ENCODE measurements at places on chromosomes 16 and 17.

DNA sequence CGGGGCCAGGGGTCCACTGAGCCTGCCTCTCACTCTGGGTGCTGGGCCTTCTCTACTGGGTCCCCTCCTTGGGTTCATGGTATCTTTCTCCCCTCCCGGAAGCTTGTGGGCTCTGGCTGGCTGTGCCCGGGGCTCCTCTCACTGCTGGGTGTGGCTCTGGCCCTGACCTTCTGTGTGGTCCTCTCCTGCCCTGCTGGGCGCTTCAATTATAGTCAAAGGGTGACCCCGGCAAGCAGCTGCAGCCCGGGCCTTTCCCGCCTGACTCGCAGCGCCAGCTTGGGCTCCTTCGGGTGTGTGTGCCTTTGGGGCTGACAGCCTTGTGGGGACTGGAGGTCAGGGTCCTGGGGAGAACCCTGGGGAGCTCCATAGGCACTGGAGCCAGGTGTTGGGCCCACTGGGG, 54.2 kb upstream of the PVALEF start:
- DNase-seq = no peak

DNA sequence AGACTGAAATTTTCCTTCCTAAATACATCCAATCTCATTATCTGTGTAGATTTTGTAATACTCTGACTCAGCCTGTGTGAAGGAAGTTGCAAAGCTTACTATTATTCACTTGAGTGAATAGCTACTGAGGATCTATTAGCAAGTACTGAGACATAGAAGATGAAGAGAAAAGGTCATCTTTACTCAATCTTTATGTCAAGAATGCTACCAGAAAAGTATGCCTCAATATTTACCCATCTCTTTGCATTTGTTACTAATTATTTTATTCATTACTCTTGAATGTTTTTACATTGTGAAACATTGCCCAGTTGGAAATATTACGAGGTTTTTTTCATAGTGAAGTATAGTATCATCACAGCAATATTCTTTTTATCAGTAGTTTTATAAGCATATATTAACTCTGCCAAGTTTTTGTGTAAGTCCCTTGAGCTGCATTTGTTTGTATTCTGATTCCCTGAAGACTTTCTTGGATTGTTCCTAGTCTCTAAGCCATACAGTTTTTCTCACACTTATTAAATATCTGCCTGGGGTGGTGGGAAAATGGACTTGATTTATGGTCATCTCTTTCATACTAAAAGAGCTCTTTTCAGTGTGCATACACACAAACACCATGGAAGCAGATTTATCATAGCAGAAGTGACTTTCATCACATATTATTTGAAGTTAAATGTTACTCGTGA, 110.4 kb downstream of the MRTFB start:
- DNase-seq = peak; percentile 57

DNA sequence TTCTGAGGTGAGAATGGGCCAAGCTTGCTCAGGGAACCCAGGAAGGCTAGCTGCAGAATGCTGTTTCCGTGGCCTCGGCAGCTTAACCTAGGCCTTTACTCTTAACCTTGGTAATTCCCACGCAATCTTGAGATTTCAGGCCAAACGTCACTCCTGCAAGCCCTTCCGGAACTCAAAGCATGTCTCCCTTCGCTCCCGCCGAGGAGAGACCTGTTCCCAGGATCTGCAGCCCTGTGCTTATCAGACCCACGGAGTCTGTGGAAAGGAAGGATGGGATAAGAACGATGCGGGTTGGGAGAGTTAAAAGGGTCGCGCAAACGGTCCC, 524 bp upstream of the ZFP3 start:
- no peak for DNase-seq

- no peak for DNase-seq
Observed at GRCh38 chr17:33202796-33203495, 90.1 kb downstream of the ASIC2 start.

- no peak for DNase-seq
Observed at GRCh38 chr17:75205793-75206163, 299 bp downstream of the NUP85 start.

- DNase-seq = no peak
Observed at GRCh38 chr17:64336760-64337413, 53.8 kb downstream of the PECAM1 start.

DNA sequence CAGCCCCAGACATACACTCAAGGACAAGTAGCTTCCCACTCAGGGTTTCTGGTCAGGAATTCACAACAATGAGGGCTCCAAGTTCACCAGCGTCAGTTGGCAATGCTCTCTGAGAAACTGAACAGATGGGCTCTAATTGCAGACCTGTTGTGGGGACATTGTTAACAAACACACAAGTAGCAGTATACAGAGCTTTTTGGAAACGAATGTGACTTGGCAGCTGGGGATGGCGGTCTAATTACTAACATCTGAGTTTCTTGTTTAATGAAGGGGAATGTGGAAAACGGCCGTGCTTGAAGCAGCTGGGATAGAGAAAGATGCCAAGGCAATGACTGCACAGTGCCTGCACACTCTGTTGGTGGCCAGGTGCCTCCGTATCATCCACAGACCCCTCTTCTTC, 316.1 kb upstream of the IRX3 start:
- DNase-seq = no peak

- no peak for DNase-seq
Observed at GRCh38 chr16:82042144-82042543, 7.1 kb downstream of the HSD17B2 start.

- no peak for DNase-seq
Observed at GRCh38 chr16:49594153-49594552, 220.5 kb downstream of the C16orf78 start.

- DNase-seq = no peak
Observed at GRCh38 chr16:87679593-87680271, 77.4 kb downstream of the JPH3 start.

DNA sequence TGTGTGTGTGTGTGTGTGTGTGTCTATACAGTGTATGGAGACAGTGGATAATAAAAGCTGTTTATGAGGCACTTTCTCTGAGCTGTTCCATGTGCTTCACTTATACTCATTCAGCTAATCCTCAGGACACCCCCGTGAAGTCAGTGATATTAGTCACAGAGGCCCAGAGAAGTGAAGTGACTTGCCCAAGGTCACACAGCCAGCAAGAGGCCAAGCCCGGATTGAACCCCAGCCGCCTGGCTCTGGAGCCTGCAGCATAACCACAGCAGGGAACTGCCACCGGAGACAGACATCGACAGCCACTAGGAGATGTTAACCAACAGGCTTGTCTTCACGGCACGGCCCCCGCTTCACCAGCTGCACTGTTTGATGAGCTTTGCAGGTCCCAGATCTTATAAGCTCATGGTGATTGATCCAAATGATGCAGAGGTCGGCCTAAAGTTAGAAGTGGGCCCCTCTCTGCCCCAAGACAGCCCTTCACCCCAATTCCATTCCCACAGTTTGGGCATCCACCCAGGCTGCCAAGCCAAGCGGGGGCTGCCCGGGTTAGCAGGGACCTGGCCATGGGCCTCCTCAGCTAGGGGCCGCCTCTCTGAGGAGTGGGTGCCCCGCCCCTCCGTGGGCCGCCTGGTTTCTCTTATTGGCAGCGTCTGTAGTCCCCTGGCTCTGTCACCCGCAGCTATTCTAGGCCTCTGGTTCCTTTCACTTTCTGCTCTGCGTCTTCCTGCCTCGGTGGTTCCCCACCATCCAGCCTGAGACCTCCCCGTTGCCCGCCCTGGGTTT, 30.9 kb downstream of the SOCS1 start:
- DNase-seq = no peak

DNA sequence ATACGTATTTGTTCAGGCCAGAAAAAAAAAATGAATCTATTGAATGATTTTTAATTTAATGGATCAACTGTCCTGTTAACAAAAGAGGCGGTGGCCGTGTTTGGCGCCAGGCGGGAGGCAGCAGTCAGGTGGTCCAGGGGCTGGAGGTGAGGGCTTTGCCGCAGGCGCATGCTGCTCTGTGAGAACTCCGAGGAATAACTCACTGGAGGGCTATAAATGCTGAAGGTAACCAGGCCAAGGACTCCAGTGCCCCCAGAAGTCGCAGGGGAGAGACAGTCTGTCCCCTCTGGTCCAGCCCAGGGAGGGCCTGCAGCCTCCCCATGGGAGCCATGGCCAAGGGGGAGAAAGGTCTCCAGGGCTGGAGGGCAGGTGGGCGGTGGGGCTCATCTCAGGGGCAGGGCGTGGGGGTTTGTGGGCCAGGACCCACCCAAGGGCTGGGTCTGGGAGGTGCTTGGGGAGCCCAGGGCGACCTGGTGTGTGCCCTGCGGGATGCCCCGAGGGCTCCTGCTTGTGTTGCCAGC, 7.1 kb upstream of the BAHCC1 start:
- no peak for DNase-seq

GRCh38 chr17:42767512-42767911, 5.7 kb upstream of the VPS25 start:
- DNase-seq = no peak

DNA sequence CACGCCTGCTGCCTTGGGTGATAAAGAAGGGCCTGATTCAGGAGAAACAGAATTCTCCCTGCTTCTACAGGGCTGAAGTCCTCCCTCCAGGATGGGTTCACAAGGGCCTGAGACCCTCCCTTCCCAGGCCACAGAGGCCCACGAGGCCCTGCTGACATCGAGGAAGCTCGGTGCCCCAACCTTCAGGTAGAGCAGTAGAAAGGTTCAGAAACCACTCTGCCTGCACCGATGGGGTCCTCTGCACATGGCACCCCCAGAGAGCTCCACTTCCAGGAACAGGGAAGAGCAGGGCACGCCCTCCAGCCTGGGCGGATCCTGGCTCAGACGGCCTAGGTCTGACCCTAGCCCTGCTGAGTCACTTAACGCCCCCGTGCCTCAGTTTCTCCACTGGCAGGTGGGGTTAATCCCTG, 773 bp downstream of the CENPX start:
- DNase-seq = no peak

DNA sequence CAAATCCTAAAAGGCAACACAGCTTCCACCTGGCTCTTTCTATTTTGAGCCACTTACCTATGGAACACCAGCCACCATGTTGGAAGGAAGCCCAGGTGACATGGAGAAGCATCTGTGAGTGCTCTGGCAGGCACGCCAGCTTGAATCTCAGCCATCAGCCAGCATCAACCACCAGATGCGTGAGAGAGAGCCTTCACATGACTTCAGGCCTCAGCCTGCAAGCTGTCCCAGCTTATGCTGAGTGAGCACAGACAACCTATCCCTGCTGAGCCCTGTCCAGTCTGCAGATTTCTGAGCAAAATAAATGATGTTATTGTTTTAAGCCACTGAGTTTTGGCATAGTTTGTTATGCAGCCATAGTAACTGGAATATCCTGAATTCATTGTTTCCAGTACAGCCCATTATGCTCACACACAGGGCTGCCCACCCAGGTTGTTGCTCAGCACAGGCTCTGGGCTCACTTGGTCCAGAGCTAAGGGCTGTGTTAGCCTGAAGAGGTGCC, 35.1 kb downstream of the TMEM238L start:
- no peak for DNase-seq

DNA sequence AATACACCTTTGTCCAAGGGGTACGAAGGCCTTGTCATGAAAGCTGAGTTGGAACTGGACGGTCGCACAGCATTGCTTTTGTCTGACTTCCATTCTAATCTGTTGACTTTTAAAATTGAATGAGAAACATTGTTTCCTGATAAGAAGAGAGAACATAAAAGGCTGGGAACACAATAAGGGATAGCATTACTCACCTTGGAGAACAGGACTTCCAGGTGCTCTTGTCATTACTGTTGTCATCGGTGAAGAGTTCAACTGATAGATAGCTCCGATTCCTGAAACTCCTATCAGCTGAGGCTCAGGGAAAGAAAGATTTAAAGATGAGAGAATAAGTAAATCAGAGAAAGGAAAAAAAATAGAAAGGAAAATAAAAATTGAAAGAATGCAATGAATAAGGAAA, 351.1 kb downstream of the KCNJ2 start:
- DNase-seq = no peak

- DNase-seq = no peak
Observed at GRCh38 chr17:7515911-7516610, 31.9 kb downstream of the POLR2A start.

- no peak for DNase-seq
Observed at GRCh38 chr16:66849021-66849420, 4.8 kb downstream of the CA7 start.

DNA sequence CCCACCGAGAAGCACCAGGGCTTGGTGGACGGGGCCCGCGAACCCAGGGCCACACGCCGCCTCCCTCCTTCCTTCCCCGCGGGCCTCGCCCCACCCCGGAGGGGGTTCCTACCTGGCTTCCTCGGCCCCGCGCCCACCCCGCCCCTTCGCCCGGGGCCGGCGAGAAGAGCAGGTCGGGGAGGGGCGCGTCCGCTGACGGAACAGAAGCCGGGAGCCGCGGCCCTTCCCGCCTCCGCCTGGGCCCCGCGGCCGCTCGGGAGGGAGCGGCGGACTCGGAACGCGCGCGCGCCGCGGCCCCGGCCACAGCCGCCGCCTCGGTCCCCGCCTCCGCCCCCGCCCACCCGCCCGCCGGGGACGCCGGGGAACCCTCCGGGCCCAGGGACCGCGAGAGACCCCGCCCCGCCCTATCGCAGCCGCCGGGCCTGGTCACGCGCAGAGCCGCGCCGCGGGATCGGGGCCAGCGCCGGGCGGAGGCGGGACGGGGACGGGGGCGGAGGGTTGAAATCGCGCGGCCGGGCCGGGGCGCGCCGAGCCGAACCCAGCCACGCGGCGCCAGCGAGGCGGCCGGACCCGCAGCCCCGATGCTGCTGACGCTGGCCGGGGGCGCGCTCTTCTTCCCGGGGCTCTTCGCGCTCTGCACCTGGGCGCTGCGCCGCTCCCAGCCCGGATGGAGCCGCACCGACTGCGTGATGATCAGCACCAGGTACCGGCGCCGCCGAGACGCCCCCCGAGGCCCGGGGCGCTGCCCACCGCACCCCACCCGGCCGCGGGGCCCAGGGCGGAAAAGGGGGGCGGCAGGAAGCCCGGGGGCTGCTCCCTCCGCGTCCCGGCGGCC, at the start of gene TLCD3A:
Gene TLCD3A (plus strand): TSS at position 530 of the 835 bp plus-strand sequence. CDS start 52 bp downstream, at position 582.
- peak; percentile 15 for DNase-seq

GRCh38 chr17:43740541-43740940, 18.1 kb downstream of the SOST start:
- DNase-seq = peak; percentile 74

- no peak for DNase-seq
Observed at GRCh38 chr17:17763136-17763535, 73.7 kb downstream of the SREBF1 start.

DNA sequence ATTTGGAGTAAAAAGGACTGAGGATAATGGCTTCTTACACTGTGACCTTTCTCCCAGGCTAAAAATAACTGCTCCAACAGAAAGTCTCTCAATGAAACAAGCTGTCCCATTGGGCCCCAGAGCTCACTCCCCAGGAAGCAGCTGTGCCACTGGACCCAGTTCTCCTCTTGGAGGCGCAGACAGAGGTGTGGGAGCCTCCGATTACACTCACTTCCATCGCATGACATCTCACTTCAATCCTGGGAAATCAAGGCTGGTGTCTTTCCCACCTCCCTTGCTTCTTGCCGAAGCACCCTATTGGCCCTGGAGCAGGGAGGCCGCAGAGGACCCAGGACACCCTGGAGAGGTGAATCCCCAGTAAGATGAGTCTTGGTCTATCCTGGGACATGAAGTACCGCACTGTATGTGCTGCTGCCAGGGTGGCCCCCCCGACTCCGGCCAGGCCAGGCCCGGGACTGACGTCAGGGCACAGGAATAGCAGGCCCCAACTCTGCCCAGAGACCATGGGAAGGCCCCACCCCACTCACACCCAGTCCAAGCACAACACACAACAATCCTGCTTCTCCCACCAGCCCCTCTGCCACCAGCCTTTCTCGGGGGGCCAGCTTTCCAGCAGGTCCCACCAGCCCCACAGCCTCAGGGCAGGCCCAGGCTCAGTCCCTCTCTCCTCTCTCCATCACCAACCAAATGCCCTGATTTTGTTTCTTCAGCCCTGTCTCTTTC, 29.5 kb downstream of the SRL start:
- no peak for DNase-seq
